ENCODE measurements at places on chromosomes 3 and 15.

- DNase-seq = no peak
Observed at GRCh38 chr3:53235545-53235944, 20.3 kb downstream of the TKT start.

DNA sequence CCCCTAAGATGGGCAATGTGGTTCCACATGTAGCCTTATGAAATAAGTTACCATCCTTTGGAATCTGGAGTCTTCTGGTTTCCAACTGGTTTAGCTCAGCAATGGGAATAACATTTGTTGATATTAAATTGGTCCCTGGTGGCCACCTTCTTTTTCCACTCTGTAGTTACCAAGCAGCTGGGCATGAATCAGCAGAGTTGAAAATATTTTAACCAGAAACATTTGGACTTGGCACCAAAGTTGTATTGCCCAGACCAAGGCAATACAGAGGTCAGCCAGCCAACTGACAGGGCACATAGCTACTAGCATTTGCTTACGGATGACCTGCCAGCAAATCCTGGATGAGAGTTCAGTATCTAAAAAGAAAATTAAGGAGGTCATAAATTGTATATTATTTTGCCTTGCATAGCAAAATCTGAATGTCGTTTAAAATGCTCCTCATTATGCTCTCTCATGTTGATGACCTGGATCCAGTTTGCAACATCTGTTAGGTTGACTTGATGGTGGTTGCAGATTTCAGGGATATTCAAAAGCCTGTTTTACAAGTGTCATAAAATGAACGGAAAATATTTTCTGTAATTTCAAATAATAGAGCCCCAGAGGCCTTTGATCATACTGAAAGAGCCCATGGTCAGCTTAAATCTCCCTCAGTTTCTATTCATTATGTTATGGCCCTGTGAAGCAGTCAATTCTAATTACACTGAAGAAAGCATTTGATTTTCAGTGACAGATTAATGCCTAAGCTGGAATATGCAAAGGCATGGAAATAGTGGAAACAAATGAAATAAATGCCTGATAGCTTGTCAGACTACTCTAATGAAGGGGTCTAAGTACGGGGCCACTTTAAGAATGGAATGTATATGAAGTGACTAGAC lies 54.6 kb downstream of the PPM1L start:
- DNase-seq = no peak

GRCh38 chr15:45665261-45665660 lies 30.4 kb downstream of the SQOR start:
- no peak for DNase-seq

- no peak for DNase-seq
Observed at GRCh38 chr3:187497052-187497451, 128.9 kb downstream of the RTP4 start.

Measured in stimulated activated CD4-positive, alpha-beta T cell treated with anti-CD3 and anti-CD28 coated beads, Interleukin-1b, Interleukin-23, amount 100 ng/mL, for 4 hours (primary cell).